Stimulated activated CD4-positive, alpha-beta T cell treated with anti-CD3 and anti-CD28 coated beads, Interleukin-12 subunit alpha, Interleukin-12 subunit beta, amount 100 ng/mL, for 48 hours (primary cell): ENCODE measurements at places on chromosomes 3 and 15.

DNA sequence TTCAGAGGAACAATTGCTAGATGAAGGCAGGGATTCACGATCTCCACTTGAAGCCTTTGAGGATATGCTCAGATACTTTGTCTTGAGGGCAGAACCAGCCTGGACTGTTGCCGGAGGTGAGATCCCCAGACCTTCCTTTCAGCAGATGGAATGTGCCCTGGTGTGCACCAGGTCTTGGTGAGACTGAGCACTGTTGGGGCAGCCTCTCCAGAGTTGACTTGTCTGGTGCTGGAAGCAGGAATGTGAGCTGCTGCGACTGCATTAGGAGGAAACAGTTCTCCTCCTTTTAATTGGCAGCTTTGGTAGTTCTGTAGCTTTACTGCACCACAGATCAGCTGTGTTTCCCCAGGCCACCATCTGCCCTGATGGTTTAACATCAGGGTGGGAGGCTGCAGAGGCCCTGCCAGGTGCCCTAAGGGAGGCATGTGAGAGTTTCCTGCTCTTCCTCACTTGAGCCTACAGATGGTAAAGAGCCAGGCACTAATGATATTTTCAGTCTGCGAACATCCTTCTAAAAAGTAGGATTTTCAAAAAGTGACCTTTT lies 58.5 kb downstream of the CTDSPL start:
- no peak for DNase-seq

DNA sequence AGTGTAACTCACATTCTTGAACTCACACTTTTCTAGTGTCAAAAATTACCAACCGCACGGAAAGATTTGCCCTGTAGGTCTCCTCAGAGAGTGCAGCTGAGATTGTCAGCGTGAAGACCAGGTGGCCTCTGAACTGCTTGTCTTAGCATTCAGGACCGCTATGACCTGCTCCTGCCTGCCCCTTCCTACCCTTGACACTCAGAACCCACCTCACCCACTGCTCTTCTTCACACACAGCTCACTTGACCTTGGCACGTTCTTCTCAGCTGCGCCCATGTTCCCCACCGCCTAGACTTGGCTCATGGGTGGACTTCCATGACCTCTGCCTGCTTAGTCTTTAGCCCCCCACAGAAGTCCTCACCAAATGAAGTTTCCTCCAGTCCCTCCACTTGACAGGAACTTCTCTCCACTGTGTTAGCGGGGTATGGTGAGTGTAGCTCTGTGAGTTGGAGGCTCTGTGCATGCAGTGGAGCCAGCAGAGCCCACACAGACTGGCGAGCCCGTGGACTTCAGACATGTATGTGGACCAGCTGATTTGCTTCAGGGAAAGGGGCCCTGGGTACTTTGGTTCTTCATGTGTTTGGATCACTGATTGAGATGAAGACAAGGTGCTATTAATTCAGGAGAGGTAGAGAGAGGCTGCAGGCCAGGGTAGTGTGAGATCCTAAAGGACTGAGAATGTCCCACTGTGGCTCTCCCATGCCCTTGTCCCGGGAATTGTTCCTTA lies 221.3 kb downstream of the OPA1 start:
- DNase-seq, result no peak

- DNase-seq, result no peak
These were observed 32.6 kb downstream of the ITGA11 start for GRCh38 chr15:68399096-68400065.

DNA sequence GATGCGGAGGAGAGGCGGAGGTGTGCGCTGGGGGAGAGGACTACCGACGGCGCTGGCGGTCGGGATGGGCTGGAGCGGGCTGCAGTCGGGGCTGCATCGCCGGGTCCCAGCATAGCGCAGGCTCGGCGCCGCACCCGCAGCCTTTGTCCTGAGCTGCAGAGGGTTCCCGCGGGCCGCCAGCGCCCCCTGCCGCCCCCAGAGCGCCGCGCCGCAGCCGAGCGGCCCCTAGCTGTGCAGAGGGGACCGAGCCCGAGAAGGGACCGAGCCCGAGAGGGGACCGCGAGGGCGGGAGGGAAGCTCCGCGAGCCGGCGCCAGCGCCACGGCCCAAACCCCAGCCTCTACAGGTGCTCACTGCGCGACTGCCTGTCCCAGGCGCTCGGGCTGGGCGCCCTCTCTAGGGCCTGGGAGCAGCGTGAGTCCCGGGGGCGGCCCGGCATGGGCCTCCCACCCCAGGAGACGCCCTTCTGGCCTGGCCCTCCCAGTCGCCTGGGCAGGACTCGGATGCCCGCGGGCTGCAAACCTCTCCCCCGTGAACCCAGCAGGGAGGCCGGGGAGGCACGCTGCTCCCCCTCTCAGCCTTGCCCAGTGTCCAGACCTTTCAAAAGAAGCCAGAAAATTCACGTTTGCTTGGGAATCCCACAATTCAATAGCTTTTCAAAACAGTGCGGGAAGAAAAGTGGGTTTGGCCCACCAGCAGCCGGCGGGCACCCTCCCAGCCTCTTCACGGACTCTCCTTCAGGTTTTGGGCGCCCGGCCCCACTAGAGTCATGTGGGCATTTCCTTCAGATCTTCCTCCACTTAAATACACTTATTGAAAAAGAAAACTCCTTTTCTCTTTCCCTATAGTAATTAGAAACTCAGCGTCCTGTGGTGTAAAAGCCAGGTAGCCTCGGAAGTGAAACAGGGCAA lies 134.7 kb downstream of the TPRA1 start:
- DNase-seq, result peak; percentile 48

GRCh38 chr15:73748730-73749129 lies 4.4 kb downstream of the INSYN1 start:
- no peak for DNase-seq

GRCh38 chr3:129553171-129553570 lies 10.2 kb downstream of the H1-8 start:
- no peak for DNase-seq

- no peak for DNase-seq
These were observed 32.0 kb downstream of the PIK3CA start for GRCh38 chr3:179179979-179180759.

- DNase-seq, result no peak
These were observed 529.8 kb downstream of the MAGI1 start for GRCh38 chr3:65508750-65509422.

DNA sequence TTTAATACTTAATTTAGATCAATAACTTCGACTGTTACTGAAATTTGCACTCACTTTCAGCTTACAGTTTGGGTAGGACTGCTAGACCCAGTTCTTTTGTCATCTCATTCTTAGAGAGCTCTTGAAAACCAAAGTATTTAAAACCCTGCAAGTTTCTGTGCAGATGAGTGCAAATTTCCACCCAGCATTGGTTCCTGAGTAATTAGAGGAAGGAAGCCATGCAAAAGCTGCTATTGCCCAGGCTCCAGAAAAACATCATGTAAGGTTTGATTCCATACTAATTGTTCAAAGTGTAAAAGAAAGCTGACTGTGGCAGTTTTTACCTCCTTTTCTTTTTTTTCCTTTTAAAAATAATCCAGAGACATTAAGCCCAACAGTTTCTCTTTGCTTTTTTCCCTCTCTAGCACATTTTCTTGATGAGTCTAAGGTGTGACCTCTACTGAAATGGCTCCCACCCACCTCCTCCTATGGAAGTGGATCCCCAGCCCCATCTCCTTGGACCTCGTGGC lies 30.3 kb downstream of the ABHD2 start:
- no peak for DNase-seq

DNA sequence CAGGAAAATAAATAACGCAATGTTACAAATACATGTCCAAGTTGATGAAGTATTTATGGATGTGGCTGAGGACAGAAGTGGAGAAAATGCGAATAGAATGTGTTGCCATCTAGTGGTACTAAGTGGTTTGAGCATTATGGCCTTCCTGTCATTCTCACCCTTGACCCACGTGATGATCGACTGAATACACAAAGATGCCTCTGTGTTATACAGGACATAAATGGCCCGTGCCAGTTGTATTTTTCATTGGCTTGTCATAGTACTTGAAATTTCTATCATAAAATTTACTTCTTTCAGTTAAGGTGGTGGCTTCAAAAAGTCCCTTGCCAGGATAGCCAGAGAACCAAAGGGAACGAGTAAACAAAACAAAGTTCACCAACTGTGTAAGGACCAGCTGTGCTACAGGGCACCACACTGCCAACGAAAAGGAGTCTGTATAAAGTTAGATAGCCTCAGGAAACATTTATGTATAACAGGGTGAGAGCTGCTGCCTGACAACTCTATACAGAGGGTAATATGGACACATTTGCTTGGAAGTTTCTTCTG lies 103.7 kb downstream of the MYH15 start:
- DNase-seq, result peak; percentile 25

GRCh38 chr3:74027121-74027520 lies 402.4 kb upstream of the PDZRN3 start:
- no peak for DNase-seq

GRCh38 chr3:183845608-183846288 lies 20.4 kb upstream of the MAP6D1 start:
- no peak for DNase-seq

DNA sequence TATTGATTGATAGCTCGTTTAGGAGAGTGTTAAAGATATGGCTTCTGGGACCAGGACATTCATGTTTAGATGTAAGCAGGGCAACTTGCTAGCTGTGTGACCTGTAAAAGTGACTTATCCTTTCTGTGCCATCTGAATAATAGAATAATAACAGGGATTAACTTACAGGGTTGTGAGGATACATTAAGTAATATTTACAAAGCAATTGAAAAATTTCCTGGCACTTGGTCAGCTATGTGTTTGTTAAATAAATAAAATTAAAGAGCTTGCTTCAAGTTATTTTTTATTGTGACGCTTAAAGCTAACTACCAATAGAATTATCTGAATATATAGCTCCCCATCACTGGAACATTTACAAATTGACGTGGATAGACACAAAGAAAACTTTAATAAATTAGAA lies 287.9 kb upstream of the CDIN1 start:
- no peak for DNase-seq

- no peak for DNase-seq
These were observed 72.0 kb upstream of the MAP4 start for GRCh38 chr3:48088056-48088748.

DNA sequence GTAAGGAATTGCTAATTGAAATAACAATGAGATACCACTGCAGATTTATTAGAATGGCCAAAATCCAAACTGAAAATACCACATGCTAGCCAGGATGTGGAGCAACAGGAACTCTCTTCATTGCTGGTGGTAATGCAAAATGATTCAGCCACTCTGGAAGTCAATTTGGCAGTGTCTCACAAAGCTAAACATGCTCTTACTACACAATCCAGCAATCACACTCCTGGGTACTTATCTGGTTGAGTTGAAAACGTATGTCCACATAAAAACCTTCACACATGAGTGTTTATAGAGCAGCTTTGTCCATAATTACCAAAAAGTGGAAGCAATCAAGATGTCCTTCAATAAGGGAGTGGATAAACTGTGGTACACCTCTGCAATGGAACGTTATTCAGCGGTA lies 113.3 kb downstream of the SMAD6 start:
- DNase-seq, result no peak

- no peak for DNase-seq
These were observed 6.0 kb downstream of the KCNMB3 start for GRCh38 chr3:179244878-179245277.

GRCh38 chr15:51053571-51053970 lies 41.1 kb downstream of the TNFAIP8L3 start:
- DNase-seq, result no peak

DNA sequence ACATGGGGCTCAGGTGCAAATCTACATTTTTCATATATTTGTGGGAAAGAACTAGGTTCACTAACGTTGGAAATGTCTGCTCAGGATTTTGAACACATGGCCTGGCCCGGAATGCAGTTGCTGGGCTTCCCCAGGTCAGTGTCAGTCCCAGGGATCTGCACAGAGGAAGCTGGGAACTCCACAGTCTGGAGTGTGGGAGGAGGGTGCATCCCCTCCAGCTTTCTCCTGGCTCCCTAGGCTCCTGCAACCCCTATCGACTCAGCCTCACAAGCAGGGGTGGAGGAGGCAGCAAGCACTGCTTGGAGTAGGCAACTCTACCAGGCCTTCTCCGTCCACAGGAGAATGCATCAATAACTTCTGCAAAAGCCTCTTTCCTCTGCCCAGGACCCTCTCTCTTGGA lies 30.1 kb upstream of the HCN4 start:
- DNase-seq, result no peak

GRCh38 chr15:52180196-52180835 lies 10.9 kb downstream of the GNB5 start:
- no peak for DNase-seq

DNA sequence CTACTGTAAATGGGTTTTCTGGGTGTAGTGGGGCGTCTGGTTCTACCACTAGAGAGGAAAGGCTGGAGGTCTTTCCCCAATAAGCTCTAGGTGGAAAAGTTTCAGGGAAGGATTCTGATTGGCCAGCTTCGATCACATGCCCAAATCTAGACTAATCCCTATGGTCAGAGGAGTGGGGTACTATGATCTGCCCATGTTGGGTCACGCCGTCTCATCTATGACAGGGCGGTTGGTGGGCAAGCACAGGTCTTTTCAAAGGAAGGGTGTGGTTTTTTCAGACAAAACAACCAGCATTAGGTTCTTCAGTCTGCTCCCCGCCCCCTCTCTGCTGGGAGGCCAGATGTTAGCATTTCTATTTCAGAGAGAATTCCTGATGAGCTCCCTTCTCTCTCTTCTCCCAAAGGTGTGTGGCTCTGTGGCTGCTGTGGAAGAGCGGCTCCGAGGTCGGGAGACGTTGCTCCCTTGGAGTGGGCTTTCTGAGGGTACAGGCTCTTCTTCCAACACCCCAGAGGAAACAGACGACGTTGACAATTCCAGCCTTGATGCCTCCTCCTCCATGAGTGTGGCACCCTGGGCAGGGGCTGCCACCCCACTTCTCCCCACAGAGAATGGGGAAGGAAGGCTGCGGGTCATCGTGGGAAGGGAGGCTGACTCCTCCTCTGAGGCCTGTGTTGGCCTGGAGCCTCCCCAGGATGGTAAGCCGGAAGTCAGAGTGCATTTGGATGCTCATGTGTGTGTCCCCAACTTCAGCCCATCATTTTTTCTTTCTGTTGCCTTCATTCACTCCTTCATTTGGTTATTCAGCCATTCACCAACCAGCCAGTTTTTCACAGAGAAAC lies 9.7 kb upstream of the TATDN2 start:
- DNase-seq, result no peak

GRCh38 chr15:100049483-100049882 lies 292.3 kb downstream of the ADAMTS17 start:
- no peak for DNase-seq

- DNase-seq, result no peak
These were observed 12.4 kb upstream of the SOX2 start for GRCh38 chr3:181699171-181699903.

GRCh38 chr3:24763393-24763792 lies 268.7 kb upstream of the THRB start:
- no peak for DNase-seq

DNA sequence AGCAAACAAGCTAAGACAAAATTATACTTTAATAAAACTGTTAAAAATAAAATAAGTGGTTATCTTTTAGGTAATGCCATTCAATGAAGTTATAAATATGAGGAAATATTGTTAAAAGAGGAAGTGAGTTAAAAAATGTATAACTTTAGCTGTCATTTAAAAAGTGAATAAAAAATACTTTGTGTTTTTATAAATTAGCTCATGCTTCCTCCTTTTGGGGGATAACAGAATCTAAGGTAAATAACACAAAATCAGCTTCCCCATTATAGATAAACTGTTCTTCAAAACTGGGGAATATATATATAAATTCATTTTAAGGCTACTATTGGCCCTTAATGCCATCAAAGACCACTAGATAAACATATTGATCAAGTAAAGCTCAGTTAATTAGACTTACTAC lies 113.7 kb upstream of the AADACL2 start:
- no peak for DNase-seq

- no peak for DNase-seq
These were observed 61.5 kb downstream of the CHRD start for GRCh38 chr3:184441202-184441900.

GRCh38 chr15:56913241-56913640 lies 5.2 kb upstream of the TCF12 start:
- no peak for DNase-seq

- no peak for DNase-seq
These were observed 95.6 kb upstream of the TJP1 start for GRCh38 chr15:29917600-29918597.
